ENCODE measurements at places on chromosomes 2 and 18. TPM values are rescaled to one million over a fixed set of nuclear protein-coding genes. Genes with fewer than 3 reads are reported as not detected.

- ATAC-seq: no peak
Observed at GRCh38 chr2:188824125-188824524, 150.0 kb upstream of the COL3A1 start.

DNA sequence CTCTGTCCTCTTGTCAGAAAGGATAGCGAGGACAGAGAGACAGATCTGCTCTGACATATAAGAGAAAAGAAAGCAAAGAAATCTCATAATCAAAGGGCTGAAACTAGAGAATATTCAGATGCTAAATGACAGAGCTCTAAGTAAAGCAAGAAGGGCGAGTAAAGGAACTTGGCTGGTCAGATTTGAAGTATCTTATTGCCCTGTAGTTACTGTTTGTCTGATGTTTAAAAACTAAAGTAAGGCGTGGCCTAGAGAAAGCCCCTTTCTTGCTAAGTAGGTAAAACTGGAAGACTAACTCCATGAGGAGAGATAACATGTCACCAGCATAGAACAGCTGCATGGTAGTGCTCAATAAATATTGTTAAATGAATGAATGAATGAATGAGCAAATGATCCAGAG, 70.0 kb downstream of the CRACDL start:
- ATAC-seq: no peak

LRRTM4 gene
- 24.8 TPM for total RNA-seq

- peak; percentile 7 for ATAC-seq
Observed at GRCh38 chr2:39524061-39524460, 87.0 kb upstream of the MAP4K3 start.

- ATAC-seq: no peak
Observed at GRCh38 chr2:105143094-105143466, 98.5 kb upstream of the GPR45 start.

- peak; percentile 79 for ATAC-seq
Observed at GRCh38 chr2:96685577-96686459, 43.3 kb downstream of the FER1L5 start.

INPP5D gene
- total RNA-seq: 8.5 TPM

NT5DC4 gene
- total RNA-seq: 0.41 TPM

DNA sequence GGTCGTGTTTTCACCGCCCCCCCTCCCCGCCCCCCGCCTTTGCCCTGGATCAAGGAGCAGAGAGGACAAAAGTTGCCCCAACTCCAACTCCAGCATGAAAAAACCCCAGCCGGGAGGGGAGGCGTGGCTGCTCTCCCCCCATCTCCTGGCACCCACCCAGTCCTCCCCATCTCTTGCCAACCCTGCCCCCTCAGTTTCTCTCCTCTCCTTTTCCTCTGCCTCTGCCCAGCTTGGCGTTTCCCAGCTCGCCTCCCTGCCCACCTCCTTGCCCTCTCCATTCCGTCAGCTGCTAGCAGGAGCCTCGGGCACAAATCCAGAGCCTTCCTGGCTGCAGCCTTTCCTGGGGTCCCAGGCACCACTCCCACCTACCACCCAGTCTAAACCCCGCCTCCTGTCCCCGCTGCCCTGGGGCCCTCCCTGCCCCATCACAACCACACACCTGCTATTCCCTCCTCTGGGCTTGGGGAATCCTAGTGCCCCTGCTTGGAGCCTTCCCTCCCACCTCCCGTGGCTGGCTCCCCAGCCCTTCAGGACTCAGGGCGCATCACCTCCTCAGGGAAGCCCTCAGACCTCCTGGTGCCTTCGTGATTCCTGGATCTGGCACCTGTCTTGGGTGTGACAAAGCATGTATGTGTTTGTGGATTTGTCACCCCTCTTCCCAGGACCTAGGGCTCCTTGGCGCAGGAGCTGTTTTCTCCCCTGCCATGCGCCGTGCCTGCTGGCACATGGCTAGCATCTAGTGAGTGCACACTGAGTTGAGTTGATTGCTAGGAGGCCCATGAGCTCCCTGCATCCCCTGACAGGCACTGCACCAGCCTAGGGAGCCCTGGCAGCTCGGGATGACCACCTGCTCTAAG, 209.1 kb downstream of the TFCP2L1 start:
- ATAC-seq: no peak

SERPINB4 gene
- not detected for total RNA-seq

DPY30 gene
- 104 TPM for total RNA-seq

FAM124B gene
- 0.24 TPM for total RNA-seq

- ATAC-seq: no peak
Observed at GRCh38 chr2:172539767-172540166, 16.1 kb upstream of the PDK1 start.

- ATAC-seq: no peak
Observed at GRCh38 chr2:131121464-131121863, 16.3 kb downstream of the PLEKHB2 start.

DNA sequence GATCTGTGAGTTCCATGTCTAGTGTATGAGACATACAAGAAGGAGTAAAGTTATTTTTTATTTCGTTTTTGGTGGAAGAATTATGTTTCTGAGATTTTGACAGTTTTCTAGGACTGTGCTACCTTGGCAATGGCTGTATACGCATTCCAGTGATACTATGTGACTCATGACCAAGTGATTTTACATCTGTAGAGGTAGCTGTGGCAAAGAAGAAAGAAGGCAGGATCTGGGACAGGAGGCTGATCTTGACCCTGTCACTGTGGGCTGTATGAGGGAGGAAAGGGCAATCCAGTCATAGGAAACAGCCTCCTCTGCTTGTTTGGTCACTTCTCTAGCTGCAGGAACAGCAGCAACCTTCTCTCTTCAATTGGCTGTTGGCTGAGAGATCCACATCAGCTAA, 44.0 kb upstream of the PDCL3 start:
- ATAC-seq: no peak

CCDC148 gene
- total RNA-seq: 4.6 TPM

DNA sequence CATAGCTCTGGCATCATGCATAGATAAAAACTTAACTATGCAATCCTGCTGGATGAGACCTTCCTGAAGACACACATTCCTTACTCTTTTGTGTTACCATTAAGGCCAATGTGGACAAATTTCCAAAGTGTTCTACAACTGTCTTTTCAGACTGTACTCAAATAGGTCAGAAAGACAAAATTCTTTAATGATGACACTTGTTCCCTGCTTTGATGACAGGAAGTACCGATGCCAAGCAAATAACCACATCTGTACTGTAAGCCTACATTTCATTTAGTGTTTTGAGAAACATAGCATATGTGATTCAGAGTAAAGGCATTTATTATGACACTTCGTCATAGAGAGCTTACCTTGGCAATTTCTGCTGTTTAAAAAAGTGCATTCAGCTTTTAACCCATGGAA, 55.0 kb downstream of the PMAIP1 start:
- ATAC-seq: no peak

GRCh38 chr2:177970670-177971454, 101.7 kb downstream of the PDE11A start:
- ATAC-seq: peak; percentile 22

GRCh38 chr2:143704451-143705106, 575.4 kb downstream of the ARHGAP15 start:
- no peak for ATAC-seq

Data from motor neuron (in vitro differentiated cells).